ENCODE measurements at places on chromosomes 4 and X.

DNA sequence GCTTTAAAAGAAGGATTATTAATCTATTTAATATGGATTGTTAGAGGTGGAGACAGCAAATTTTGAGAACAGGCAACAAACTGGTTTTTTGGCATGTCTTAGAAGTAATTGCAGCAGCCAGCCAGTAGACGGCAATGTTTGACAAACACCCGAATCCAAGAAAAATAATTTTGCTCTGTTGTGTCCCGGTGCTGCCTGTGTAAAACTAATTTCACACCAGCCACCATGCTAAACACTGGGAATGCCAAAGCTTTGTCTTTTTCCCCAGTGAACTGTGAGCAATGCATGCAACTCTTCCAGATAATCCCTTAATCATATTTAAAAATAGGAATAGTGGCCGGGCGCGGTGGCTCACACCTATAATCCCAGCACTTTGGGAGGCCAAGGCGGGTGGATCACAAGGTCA lies 25.9 kb downstream of the SMIM31 start:
- peak; percentile 85 for DNase-seq

DNA sequence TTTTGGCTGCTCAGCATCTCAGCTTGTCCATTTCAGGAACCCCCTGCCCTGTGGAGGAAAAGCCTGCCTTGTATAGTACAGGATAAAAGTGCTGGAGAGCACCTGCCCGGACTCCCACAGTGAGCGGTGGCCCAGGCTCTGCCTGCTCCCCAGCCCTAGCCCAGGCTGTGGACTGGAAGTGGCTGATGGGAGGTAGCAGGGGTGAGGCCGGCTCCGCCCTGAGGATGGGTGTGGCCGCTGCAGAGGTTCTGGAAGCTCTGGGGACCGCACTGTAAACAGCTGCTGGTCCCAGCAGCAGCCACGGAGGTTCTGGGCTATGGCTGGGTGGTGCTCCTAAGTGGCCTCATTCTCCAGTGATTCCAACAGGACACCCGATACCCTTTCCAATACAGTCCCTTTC lies 56.6 kb upstream of the HELT start:
- no peak for DNase-seq

DNA sequence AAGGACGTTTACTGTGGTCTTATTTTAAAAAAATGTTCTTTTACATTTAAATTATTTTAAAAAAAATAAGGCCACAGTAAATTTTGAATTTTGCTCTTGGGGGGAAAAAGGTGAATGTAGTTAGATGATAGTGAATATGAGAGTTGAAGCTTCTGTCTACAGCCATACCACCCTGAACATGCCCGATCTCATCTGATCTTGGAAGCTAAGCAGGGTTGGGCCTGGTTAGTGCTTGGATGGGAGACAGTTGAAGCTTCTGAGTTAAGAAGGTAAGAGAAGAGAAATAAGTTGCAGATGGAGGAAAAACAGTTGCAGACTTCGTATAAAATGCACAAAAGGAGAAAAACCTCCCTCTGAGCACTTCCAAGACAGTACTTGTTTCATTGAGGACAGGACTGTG lies 115.6 kb upstream of the NR3C2 start:
- peak; percentile 53 for DNase-seq

DNA sequence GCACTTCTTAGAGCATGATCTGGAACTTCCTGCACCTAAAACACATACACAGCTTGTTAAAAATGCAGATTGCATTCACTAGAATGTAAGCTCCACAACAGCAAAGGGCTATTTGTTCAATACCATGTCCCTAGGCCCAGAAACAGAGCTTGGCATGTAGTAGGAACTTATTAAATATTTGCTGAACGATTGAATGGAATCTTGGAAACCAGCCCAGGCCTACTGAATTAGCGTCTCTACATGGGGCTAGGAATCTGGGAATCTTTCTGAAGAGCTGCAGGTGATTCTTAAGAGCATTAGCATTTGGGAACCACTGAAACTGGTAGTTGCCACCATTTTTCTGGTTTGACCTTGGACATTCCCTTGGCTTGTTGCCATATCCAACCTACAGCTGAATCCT lies 234.1 kb downstream of the STIM2 start:
- peak; percentile 36 for DNase-seq

Data from endodermal cell (in vitro differentiated cells).